Stimulated activated CD8-positive, alpha-beta memory T cell treated with anti-CD3 and anti-CD28 coated beads, Interleukin-12 subunit alpha, Interleukin-12 subunit beta, amount 100 ng/mL, for 1 hour (primary cell): ENCODE measurements at places on chromosomes 7 and 10.
A peak's percentile ranks its signal among the peaks of the same experiment; 100 is the strongest.

GRCh38 chr7:77439572-77439971 is 23.4 kb upstream of the GSAP start:
- no peak for DNase-seq

DNA sequence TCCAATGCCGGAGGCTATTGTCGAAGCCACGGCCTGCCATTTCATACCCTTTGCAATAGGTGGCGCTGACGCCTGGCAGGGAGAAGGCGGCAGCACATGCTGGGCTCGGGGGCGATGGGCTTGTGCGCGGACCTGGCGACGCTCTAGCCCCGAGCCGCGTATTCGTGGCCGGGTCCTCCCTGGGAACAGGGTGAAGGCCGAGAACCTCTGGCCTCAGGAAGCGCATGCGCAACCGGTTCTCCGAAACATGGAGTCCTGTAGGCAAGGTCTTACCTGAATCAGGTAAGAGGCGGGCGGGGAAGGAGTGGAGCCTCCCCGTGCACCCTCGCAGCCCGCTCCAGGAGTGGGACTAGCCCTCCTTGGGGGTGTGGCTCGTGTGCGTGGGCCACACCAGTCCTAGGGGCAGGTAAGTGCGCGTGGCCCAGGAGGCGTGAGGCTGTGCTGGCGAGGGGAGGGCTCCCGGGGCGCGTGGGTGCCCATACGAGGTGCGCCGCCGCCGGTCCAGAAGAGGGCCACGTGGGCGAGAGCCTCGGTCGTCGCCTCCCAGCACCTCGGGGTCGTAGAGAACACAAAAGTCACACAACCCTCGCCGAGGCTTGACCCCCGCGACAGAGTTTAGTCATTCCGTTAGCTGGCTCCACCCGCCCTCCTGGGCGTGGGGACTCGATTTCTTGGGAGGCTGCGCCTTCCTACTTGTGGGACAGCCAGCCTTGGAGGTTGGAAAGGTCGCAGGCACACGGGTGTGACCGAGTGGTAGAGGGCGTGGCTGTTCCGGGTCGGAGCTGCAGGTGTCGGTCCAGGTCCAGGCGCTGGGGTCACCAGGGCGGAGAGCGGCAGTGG is 5.6 kb upstream of the MEST start:
- DNase-seq: peak; percentile 24

GRCh38 chr10:59240582-59241183 is 64.2 kb downstream of the PHYHIPL start:
- DNase-seq: no peak

GRCh38 chr10:71247804-71248203 is 35.4 kb downstream of the UNC5B start:
- no peak for DNase-seq

DNA sequence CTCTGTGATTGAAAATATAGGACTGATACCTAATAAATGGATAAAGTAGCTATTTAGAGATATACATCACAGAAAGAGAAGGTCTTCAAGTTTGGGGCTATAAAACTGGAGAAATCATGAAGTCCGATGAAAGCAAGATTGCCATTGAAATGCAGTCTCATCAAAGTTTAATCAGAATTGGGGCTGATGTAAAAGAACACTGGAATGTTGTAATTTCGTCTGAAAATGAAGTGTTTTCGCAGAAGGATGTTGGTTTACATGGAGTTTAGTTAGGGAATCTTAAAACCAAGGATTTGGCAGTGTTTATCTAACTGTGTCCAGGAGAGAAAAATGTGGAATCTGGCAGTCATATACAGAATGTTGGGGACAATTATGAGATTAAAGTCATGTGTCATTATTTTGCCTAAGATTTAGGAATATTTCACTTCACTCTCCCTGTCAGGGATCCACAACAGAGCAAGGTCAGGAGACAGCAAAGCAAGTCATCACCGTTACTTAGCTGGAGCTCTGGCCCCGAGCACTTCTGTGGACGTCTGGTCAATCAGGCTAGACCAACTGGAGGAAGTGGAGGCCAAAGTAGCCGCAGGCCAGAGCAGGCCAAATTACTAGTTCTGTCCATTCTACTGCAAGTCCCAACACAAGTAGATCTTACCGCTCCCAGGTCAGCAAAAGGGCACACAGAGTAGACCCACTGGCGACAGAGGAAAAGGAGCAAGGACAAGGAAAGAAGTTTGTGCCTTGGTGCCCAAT is 37.0 kb downstream of the EPDR1 start:
- no peak for DNase-seq

- no peak for DNase-seq
Observed at GRCh38 chr10:88537322-88537721, 45.8 kb downstream of the RNLS start.

GRCh38 chr7:42167206-42167605 is 69.8 kb downstream of the GLI3 start:
- DNase-seq: no peak

- no peak for DNase-seq
Observed at GRCh38 chr10:35020481-35020880, 69.7 kb downstream of the CUL2 start.

DNA sequence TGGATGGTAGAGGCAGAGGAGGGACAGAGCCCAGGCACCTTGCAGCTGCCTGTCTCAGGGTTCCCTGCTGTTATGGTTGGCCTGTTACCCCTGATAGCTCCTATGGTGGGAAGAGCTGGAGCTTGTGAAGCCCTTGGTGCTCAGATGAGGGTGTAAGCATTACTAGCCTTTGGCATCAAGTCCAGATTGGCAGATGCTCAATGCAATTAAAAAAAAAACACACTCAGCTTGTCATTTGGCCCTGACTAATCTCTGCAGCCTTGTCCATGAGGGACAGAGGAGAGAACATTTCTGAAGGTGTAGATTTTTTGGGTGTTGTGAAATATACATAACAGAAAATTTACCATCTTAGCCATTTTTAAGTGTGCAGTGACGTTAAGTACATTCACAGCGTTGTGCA is 86.3 kb downstream of the PLPP4 start:
- DNase-seq: no peak

GRCh38 chr7:137329411-137329810 is 14.1 kb downstream of the PTN start:
- DNase-seq: no peak

DNA sequence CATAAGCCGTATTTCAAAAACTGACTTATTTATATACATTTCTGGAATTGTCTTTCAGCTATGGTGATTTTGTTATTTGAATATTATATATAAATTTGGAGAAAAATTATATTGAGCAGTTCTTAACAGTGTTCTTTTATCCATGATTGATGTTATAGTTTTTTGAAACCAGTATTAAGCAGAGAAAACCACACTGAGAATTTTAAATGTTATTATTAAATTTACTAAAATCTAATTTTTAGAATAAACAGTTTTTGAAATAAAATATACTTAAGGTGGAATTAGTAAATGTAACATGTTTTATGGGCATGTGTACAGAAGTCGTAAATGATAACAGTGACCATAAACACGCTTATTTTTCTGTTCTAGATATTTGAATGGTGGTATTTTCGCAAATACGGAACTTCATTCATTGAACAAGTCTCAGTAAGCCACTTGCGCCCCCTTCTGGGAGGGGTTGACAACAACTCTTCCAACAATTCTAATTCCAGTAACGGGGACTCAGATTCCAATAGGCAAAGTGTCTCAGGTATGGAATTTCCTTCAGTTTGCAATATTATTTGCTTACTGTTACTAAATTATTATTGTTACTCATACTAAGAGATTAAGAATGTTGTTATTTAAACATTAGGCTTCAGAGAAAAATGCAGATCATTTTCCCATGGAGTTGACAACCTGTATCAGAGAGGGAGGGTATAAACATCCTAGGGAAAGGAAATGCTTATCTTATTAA is 166.1 kb downstream of the ST7 start:
- peak; percentile 67 for DNase-seq

- no peak for DNase-seq
Observed at GRCh38 chr10:71086439-71087080, 125.8 kb upstream of the UNC5B start.

- DNase-seq: no peak
Observed at GRCh38 chr10:12375076-12375504, 25.7 kb downstream of the CAMK1D start.

DNA sequence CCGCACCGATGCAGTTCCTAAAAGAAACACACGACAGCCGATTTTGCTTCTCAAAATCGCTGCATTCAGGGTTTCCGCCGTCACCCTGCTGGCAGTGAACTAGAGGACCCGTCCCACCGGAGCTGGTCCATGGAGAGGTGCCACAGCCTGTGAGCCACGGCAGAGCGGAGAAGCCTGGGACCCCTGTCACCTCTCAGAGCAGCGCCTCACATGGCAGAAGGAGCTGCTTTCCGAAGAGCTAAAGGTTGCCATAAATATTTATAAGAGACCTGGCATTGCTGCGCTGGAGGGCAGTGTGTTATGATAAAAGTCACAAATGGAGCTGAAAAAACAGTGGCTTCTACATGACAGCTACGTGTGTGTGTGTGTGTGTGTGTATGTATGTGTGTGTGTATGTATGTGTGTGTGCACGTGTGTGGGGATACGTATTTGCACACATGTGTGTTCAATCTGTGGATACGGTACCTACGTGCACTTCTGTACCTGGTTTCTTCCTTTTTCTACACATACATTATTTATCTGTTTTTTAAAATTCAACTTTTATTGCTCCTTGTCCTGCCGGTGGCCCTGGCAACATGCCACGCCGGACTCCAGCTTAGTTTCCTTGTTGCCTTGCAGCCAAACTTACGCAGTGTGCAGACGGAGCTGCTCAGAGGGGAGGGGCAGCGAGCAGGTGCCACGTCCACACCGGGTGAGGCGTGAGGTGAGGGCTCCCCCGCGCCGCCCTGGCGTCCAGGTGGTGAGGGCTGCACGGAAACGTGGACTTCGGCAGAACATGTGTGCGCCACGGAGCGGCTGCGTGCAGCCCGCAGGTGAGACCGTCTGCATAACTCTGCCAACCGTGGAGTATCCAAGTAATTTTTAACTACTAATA is 115.2 kb upstream of the PITRM1 start:
- DNase-seq: no peak

DNA sequence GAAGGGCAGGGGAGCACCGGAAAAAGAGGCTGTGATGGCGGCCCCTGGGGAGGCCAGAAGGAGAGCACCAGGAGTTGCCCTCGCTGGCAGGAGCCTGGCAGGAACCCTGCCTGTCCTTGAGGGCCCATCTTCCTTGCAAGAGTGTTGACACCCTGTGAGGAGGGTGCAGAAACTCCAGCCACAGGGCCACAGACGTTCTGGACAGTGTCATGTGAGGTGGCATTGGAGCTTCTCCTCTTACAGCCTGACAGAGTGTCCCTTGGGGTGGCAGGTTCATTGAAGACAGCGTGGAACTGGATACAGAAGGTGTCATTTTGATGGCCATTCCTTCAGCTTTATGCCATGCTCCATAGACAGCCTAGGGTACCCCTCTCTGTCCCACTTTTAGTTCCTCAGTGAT is 54.2 kb downstream of the RBM20 start:
- DNase-seq: no peak

GRCh38 chr7:44629829-44630522 is 23.5 kb downstream of the OGDH start:
- DNase-seq: no peak

DNA sequence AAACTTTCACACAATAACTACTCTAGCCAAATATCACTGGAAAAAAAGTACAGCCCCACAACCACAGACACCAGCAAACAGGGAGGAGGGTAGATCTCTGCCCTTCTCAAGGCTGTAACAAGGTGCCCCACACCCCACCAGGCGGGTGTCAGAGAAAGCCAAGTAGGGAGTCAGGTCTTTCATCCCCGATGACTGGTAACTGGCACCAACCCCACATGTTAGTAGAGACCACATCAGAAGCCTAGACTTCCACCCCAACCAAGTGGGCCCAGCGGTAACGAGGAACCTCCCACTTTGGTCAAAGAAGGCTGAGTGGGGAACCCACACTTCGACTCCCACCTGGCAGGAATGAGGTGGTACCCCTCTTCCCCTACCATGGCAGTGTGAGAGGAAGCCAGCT is 16.4 kb upstream of the RUFY2 start:
- peak; percentile 4 for DNase-seq

DNA sequence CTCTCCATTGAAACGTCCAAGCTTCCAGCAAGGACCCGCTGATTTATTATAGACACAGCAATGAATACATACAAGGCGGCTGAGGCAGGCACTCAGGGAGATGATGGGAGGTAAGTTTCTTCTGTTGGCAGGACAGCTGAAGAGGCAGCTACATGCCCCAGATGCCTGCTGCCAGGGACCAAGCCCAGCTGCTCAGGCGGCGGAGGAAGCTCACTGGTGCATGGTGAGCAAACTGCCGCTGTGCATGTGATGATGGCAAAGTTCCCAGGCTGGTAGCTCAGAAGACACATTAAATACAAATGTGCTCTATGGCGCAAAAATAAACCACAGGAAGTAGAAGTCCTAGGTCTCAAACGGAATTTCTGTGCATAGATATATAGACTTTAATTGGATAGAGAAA is 2.3 kb downstream of the DNTT start:
- DNase-seq: no peak

DNA sequence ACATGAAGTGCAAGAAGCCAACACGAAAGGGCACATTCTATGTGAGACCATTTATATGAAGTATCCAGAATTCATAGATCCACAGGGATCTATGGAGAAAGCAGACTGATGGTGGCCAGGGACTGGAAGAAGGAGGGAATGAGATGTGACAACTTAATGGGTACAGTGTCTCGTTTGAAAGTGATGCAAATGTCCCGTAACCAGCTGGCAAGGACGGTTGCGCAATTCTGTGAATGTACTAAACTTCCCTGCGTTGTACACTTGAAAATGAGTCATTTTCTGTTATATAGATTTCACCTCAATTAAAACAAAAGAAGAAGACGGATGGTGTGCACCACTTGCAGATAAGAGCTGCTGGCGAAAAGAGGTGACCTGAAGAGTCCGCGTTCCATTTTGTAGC is 861.1 kb downstream of the TYW1 start:
- no peak for DNase-seq

GRCh38 chr7:114345494-114345893 is 69.1 kb upstream of the FOXP2 start:
- DNase-seq: no peak

- DNase-seq: no peak
Observed at GRCh38 chr10:77226452-77226851, 411.2 kb downstream of the KCNMA1 start.

- no peak for DNase-seq
Observed at GRCh38 chr7:99132595-99133321, 11.2 kb downstream of the SMURF1 start.

- DNase-seq: no peak
Observed at GRCh38 chr10:79101560-79102497, 33.1 kb downstream of the ZMIZ1 start.

GRCh38 chr7:69450456-69450855 is 147.8 kb upstream of the AUTS2 start:
- DNase-seq: no peak

- DNase-seq: no peak
Observed at GRCh38 chr10:62772186-62772974, 32.1 kb upstream of the ADO start.
